HEK293T (cell line): ENCODE measurements at places on chromosomes 1 and 21.
A peak's percentile ranks its signal among the peaks of the same experiment; 100 is the strongest.

DNA sequence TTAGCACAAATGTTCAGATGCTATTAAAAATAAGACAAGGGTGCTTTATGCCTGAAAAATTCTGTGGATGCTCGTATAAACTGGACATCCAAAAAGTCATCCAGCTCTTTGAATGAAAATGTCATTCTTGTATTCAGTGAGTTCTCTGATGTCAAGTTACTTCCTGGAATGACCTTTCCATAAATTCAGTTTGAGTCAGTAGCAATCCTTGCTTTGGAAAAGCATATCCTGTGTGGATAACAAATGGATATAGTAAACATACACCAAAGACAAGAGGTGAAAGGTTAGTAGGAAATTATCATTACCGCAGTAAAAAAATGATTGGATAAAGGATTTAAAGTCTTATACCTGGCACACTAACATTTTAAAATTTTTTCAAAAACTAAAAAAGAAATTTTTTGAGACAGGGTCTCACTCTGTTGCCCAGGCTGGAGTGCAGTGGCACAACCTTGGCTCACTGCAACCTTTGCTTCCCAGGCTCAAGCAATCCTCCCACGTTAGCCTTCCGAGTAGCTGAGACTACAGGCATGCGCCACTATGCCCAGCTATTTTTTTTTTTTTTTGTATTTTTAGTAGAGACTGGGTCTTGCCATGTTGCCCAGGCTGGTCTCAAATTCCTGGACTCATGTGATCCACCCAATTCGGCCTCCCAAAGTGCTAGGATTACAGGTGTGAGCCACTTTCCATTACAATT is 10.8 kb upstream of the LAMC1 start:
- no peak for DNase-seq

DNA sequence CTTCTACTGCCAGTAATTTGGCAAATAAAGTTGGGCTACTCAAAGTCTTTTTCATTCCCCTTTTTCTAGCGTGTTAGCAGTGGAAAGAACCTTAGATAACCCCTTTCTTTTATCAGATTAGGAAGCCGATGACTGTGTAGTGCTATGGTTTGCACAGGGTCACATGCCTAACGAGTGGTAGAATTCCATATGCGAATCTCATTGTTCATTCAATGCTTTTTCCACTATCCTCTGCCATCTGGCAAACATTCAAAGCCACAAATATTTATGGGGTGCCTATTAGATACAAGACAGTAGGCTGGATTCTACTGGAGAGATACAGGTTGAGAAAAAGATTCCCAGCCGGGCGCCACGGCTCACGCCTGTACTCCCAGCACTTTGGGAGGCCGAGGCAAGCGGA is 14.9 kb upstream of the IER5 start:
- DNase-seq, result no peak

- DNase-seq, result no peak
These were observed 115.6 kb upstream of the KIAA1614 start for GRCh38 chr1:180796897-180797640.

DNA sequence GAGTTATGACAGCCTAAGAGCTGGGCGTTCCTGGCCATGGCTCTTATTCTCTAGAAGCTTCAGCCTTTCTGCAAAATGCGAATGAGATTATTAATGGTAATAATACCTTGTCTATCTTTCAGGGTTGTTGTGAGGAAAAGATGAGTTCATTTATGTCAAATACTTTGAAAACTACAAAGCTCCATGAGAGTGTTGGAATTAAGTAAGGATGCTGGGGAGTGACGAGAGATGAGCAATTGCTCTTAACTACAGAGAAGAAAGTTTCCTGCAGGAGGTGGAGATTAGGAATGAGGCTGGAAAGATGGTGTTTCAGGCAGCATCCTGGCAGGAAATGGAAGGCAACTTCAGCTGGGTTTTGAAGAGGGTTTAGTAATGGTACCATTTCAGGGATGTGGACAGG is 124.2 kb downstream of the CACNA1E start:
- no peak for DNase-seq

GRCh38 chr21:25467896-25468295 is 139.4 kb downstream of the MRPL39 start:
- DNase-seq, result no peak

GRCh38 chr21:28090546-28090945 is 902.1 kb downstream of the LTN1 start:
- no peak for DNase-seq

- DNase-seq, result no peak
These were observed 730.7 kb upstream of the ADGRL4 start for GRCh38 chr1:79737193-79737592.

GRCh38 chr21:26843933-26844257 is 1.3 kb downstream of the ADAMTS1 start:
- DNase-seq, result no peak

DNA sequence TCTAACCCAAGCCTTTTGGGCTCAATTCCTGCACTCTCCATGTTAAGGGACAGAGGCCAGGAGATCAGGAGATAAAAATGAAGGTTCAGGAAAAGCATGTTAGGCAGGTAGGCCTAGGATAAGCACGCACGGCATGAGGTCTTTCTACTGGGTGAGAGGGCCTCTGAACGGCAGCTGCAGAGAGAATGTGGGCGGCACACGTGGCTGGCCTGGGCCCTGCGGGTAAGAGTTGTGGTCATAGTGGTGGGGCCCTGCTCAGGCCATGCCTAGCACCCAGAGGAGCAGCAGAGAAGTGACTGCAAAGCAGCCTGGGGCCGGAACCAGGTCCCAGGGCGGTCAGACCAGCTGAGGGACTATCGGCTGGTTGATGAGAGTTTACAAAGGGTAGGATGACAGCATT is 7.5 kb upstream of the FOXO6 start:
- no peak for DNase-seq

DNA sequence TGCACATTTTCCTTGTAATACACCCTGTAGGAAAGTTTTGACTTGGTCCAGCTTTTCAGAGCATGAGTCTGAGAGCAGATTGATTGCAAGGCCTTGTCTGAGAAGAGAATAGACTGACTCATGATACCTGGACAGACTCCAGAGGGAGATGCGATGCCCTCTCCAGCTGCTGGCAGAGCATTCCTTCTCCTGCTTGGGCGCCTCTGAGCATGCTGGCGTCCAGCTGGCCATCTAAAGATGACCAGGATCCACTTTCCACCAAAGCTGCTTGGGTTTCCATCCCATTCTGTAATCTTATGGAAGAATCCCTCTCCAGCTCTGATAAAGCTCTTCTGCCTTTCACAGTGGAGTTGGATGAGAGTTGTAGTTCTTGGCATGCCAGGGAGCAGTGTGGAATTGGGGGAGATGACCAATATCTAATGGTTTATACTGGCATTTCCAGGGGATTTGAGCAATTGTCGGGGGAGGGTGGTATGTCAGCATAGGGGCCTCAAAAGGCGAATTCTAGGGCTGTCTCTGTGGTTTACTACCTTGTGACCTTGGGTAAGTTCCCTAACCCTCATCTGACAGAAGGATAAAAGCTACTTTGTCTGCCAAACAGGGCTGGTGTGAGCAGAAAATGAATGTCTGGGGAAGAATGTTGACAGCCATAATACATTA is 19.5 kb downstream of the SZRD1 start:
- DNase-seq, result no peak

DNA sequence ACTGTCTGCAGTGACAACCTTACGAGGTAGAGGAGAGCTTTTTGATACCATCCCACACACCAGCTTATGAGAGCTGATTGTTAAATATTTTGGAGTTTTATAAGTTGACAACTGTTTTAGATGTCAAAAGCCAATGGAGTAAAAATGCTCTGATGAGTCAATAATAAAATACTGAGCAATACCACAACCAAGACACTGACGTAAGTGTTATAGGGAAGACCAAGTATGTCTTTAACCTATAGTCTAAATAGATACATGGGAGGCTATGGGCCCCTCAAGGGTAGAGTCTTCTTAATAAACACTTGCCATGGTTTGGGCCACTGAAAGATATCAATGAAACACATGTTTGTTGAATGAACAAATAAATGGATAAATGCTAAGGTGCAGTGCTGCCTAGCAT is 49.2 kb downstream of the DUSP10 start:
- no peak for DNase-seq

DNA sequence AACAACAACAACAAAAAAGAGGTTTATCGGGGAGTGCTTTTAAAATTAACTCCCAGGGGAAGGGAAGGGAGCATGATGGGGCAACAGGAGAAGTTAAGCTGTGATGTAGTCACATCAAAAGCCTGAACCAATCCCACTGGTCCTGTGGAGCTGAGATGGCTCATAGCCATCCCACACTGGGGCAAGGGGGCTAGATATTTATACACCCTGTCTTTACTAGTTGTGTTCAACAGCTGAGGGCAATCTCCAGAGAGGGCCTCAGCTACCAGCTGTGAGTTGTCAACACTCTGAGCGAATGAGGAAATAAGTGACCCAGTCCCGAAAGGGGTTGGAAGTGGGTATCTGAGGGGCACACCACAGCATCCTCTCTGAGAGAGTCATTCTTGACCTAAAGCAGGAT is 31.0 kb upstream of the CREG1 start:
- DNase-seq, result no peak

DNA sequence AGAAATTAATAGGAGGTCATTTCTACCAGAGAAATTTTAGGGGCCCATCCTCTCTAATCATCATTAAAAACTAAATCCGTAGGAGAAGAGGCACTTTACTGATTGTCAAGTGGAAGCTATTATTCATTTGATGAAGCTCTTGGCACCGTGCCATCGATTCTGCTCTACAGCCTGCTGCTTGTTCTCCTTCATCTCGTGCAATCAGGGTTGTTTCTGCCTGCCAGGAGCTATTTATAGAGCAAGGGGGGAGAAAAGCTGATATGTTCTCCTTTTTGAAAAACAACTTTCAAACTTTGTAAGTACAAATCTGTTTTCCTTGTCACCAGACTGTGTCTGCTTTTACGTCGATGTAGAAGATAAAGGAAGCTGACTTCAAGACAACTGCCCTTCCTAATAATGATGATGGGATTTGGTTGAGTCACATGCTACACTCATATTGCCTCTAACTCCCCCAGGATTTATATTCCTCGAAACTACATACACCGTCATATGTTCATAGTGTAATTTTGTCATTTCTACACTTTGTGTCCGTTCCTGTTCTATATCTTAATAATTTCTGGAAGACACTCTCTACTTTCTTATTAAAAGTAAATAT is 169.6 kb upstream of the LHX8 start:
- peak; percentile 66 for DNase-seq

GRCh38 chr1:25206201-25206600 is 26.1 kb downstream of the SYF2 start:
- no peak for DNase-seq

DNA sequence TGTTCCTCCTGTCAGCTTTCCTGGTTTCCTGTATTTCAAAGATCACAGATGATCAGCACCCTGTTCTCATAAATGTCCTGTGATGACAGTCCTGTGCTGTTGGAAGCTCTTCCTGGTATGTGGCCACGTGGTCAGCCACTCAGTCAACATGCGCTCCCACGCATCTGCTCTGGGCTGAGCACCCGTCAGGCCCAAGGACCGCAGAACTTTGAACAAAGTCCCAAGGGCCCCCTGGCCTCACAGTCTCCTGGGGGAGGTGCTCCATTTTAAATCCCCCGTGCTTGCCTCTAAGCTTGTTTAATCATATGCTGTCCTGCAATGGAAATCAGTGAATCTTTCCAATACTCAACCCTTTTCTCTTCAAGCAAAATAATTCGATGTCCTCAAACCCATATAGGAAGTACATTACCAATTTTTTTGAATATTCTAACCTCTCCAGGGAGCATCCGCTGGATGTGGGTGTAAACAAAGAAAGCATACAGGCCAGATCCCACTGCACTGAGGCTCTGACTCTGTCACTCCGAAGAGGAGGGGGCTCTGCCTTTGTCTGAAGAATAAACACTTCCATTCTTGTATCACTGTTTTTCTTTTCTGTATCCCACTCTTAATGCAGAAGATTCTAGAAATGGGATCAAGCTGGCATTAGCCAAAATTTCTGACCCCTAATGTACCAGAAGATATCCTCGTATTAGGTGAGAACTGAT is 250.3 kb downstream of the SDCCAG8 start:
- DNase-seq, result no peak

GRCh38 chr21:31092832-31093625 is 54.8 kb upstream of the KRTAP19-8 start:
- no peak for DNase-seq

- DNase-seq, result no peak
These were observed 49.6 kb downstream of the MAP10 start for GRCh38 chr1:232854798-232855159.
